ENCODE measurements at places on chromosomes 11 and 22. TPM values are rescaled to one million over a fixed set of nuclear protein-coding genes. Genes with fewer than 3 reads are reported as not detected.
A peak's percentile ranks its signal among the peaks of the same experiment; 100 is the strongest.

WNT11 gene
- polyA plus RNA-seq, result 0.43 TPM

GRCh38 chr11:66976925-66977324 lies 1.8 kb downstream of the C11orf86 start:
- no peaks in the 10 kb centered on the region for H3K36me3 ChIP-seq
- H3K4me3 ChIP-seq, result no peak overlapping the region
- DNase-seq, result no peak
- H3K4me1 ChIP-seq, result peaks cover 8% of the 10 kb centered on the region
- H3K27ac ChIP-seq, result no peak overlapping the region

DNA sequence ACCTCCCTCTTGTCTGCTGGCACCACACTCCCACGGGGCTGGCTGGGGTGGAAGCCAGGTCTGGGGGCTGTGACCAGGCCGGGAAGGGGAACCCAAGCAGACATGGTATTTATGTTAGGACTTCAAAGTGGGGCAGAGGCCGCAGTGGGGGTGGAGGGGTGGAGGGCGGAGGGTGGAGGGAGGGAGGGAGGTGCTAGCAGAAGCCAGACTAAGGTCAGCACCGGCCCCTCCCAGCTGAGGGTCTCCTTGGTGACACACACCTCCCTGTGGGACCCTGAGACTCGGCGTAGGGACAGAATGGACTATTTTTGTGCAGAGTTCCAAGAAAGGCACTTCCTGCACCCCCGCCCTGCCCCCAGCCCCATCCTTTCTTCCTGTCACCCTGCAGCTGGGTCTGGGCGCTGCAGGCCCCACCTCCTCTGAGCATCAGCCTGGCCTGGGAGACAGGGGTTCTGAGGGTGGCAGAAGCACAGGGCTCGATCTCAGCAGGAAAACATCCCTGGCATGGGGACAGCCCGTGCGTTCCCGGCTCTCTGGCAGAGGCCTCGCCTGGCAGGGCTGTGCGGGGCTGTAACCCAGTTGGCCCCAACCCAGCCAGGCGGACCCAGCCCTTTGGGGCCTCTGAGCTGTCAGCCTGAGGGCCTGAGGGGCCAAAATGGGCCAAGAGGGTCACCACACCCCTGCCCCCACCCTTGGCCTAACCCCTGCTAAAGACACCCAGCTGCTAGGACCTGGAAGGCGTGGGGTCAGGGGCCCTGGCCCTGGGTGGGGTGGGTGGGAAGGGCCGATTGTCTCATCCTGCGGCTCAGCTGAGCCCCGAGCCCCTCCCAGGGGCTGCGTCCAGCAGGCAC lies 9.6 kb upstream of the CD248 start:
- H3K27me3 ChIP-seq, result no peaks in the 10 kb centered on the region
- DNase-seq, result peak; percentile 79
- H3K27ac ChIP-seq, result peak overlapping the region; percentile 73
- no peaks in the 10 kb centered on the region for H3K36me3 ChIP-seq
- H3K4me1 ChIP-seq, result peaks cover 36% of the 10 kb centered on the region

KDELR3 gene
- polyA plus RNA-seq, result 17.1 TPM

DNA sequence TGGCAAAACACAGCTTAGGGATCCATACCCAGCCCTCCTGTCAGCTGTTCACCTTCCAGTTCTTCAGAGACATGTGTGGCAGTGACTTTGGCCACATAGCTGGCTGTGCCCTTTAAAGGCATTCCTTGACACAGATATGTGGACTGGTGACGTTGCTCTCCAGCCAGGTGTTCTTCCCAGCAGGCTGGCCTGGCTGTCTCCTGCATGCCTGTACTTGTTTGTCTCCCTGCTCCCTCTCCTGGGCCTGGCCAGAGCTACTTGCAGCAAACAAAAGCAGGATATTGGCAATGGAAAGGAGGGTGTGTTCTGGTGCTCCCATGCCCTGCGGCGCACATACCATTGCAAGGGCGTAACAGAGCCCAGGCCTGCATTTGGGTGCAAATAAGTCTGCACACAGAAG lies 38.3 kb downstream of the PIK3IP1 start:
- H3K4me1 ChIP-seq, result no peaks in the 10 kb centered on the region
- H3K27ac ChIP-seq, result no peak overlapping the region
- DNase-seq, result no peak

GRCh38 chr11:94655291-94655690 lies 88.1 kb downstream of the PIWIL4 start:
- H3K4me1 ChIP-seq, result no peaks in the 10 kb centered on the region
- no peak for DNase-seq
- H3K36me3 ChIP-seq, result no peaks in the 10 kb centered on the region
- H3K27me3 ChIP-seq, result no peaks in the 10 kb centered on the region

GRCh38 chr22:38788846-38789245 lies 5.1 kb downstream of the DNAL4 start:
- no peaks in the 10 kb centered on the region for H3K27me3 ChIP-seq
- peak overlapping the region; percentile 87 for H3K27ac ChIP-seq
- DNase-seq, result peak; percentile 55

KRTAP5-7 gene
- 0.06 TPM for polyA plus RNA-seq

DNA sequence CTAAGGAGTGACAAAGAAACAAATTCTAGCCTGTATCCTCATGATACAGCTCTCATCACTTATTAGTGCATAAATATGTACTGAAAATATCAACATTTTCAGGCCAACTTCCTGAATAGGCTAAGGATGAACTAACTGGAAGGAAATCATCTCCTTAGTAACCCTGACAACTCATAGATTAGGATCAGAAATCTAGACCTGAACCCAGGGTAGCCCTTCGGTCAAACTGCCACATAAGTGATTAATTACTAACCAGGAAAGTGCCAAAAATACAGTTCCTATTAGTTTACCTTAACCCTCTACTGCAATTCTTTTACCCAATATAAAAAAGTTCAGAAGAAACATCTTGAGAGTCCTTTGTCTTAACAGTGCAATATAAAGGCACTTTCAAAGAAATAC lies 40.0 kb downstream of the AMBRA1 start:
- H3K27ac ChIP-seq, result peak overlapping the region; percentile 81
- no peak overlapping the region for H3K4me3 ChIP-seq
- no peaks in the 10 kb centered on the region for H3K27me3 ChIP-seq
- no peak for DNase-seq

- peak overlapping the region; percentile 100 for H3K27ac ChIP-seq
- DNase-seq, result no peak
- no peaks in the 10 kb centered on the region for H3K27me3 ChIP-seq
- H3K4me1 ChIP-seq, result 0 out of 2 replicates have a peak, but pooled peaks cover 4% of the 10 kb centered on the region
- H3K36me3 ChIP-seq, result peaks cover 61% of the 10 kb centered on the region
These were observed 5.3 kb downstream of the NEAT1 start for GRCh38 chr11:65427691-65428577.

FIBIN gene
- polyA plus RNA-seq, result 0.66 TPM

DNA sequence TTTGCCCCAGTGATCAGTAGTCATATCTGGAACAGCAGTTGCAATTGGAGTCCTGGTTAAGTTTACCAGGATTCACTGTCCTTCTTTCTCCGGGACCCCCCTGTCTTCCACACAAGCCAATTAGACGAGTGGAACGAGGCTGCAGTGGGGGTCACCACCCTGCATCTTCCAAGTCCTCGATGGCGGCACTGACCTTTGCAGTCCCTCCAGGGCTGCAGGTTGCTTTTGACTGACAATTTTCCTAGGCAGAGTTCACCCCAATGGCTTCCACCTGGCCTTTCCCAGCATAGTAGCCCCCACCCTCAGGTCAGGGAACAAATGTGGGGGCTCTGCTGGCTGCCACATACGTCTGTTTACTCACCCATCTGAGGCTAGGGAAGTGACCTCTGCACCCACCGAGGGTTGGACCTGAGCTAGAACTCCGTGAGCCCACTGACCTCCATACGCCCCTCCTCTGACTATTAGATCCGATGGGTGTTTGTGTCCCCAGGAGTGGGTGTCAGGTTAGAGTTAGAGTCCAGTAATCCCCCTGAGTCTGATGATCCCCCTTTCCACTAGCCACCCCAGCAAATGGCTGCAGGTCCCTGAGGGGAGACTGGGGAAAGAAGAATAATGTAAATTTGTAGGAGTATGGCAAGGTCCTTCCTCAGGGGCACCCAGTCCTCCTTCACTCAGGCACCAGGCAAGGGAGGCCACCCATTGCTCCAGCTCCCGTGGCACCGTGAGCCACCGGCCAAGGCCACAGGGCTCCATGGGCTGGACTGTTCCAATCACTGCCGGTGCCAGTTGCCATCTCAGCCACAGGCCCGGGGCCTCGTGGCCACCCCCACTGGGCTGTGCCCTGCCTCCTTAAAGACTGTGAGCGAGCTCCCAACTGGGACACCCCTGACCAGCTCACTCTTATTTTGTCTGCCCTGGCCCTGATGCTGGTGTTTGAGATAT lies 5.5 kb downstream of the C11orf21 start:
- no peak overlapping the region for H3K27ac ChIP-seq
- DNase-seq, result no peak
- H3K4me1 ChIP-seq, result no peaks in the 10 kb centered on the region
- no peaks in the 10 kb centered on the region for H3K36me3 ChIP-seq
- no peak overlapping the region for H3K4me3 ChIP-seq

EHF gene
- not detected for polyA plus RNA-seq

CECR2 gene
- polyA plus RNA-seq, result not detected

DNA sequence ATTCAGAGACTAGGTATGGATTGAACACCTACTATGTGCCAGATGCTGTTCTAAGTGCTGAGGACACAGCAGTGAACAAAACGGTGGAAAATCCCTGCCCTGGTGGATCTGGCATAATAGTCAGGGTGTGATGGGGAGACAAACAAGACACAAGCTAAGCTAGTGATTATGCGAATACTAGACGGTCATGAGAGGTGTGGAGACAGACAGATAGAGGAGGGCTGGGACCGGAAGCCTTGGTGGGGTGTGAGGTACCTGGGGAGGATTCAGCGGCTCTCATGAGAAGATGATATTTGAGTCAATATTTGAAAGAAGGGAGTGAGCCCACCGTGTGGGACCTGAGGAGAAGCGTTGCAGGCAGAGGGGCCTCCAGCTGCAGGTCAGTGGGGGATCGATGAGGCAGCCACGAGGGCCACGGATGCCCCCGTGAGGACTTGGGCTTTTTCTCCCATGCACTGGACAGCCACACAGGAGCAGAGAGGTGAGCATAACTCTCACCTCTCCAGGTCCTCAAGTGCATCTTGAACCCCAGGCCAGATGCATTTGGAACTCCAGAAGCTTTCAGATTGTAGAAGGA lies 4.7 kb downstream of the CD5 start:
- no peaks in the 10 kb centered on the region for H3K4me1 ChIP-seq
- DNase-seq, result no peak
- H3K36me3 ChIP-seq, result no peaks in the 10 kb centered on the region

GRCh38 chr22:44462246-44463010 lies 35.6 kb downstream of the RTL6 start:
- no peaks in the 10 kb centered on the region for H3K36me3 ChIP-seq
- no peak overlapping the region for H3K4me3 ChIP-seq
- no peak for DNase-seq
- no peaks in the 10 kb centered on the region for H3K27me3 ChIP-seq

OR51B4 gene
- polyA plus RNA-seq, result 0.07 TPM

LRRC32 gene
- polyA plus RNA-seq, result 0.19 TPM

Measured in SK-N-SH (cell line).